ENCODE measurements at places on chromosomes 5 and 9.

- no peak for DNase-seq
These were observed 88.7 kb upstream of the PRRC1 start for GRCh38 chr5:127428748-127429147.

- DNase-seq, result no peak
These were observed 485.2 kb upstream of the CDH9 start for GRCh38 chr5:27523629-27524028.

- no peak for DNase-seq
These were observed 1.2 kb downstream of the DROSHA start for GRCh38 chr5:31530541-31531265.

- DNase-seq, result peak; percentile 48
These were observed 7.5 kb downstream of the ZNF608 start for GRCh38 chr5:124738681-124739633.

GRCh38 chr5:156407251-156407650 is 80.3 kb downstream of the SGCD start:
- no peak for DNase-seq

DNA sequence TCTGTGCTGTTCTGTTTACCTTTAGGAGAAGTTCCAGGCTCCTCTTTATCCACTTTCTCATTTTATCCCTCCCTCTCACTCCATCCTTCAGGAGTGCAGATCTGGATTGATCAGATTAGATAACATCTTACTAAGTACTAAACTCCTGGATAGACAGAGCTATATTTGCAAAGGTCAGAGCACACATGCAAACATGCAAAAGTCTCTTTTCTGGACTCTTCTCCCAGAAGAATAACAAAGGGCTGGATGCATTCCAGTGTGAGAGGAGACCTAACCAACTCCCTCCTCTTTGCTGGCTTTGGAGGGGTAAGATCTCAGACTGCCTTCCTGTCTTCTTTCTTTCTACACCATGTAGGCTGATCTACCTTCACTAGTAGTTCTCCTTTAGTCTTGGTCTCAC is 21.4 kb downstream of the GARNL3 start:
- DNase-seq, result no peak

DNA sequence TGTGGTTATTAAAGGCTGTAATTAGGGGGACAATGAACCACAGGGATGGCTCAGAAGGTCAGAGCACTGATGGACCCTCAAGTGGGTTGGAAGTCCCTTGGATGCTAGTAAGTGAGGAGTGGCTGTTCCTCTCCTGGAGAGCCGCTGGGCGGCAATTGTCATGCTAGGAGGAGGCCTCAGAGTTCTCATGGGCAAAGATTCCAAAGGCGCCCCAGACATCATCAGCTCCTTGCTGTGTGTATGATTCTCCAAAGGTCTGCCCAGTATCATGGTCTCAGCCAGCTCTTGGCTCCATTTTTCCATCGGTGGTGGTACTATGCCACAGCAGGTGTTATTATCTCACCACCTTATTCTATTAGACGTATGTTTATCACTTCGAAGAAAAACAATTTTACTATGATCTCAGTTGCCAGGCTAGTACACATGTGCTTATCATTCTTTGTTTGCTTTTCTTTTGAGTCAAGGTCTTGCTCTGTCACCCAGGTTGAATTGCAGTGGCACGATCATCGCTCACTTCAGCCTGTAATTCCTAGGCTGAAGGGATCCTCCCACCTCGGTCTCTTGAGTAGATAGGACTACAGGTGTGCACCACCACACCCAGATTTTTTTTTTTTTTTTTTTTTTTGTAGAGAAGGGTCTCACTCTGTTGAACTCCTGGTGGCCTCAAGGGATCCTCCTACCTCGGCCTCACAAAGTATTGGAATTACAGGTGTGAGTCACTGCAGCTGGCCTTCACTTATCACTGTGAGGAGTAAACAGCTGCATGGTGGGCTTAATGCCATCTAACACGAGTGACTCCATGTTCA is 46.8 kb downstream of the EXOSC2 start:
- DNase-seq, result no peak

DNA sequence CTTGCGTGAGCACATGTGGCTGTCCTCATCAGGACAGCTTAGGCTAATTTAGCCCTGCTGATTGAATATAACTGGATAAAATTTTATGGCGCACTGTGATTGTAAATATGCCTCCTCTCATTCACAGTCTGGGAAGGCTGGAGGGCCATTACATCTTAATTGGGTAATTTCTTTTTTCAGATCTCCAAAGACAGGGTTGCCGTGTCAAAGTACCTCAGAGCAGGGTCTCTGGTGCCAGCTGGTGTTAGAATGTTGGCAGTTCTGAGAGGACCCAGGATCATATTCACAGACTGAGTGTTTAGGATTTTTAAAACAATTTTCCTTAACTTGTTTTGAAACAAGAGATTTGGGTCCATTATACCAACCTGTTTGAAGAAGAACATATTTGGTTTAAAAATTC is 455.7 kb upstream of the TLE4 start:
- no peak for DNase-seq

DNA sequence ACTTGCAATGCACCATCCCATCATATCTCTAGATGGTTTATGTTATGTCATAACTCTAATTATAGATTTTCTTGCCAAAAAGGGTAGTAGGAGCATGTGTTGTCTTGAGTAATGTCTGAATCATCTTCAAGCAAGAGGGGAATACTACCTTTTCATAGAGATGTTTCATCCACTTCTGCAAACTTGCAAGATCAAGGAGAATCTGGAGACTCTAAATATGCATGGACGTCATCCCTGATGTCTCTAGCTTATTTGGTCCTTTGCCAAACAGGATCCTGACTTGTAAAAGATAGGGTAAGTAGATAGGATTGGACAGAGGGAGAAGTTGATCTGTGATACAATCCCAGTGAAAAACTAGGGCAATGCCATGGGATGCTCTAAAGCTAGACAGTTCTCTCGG is 246.5 kb downstream of the DMRTA1 start:
- DNase-seq, result no peak

DNA sequence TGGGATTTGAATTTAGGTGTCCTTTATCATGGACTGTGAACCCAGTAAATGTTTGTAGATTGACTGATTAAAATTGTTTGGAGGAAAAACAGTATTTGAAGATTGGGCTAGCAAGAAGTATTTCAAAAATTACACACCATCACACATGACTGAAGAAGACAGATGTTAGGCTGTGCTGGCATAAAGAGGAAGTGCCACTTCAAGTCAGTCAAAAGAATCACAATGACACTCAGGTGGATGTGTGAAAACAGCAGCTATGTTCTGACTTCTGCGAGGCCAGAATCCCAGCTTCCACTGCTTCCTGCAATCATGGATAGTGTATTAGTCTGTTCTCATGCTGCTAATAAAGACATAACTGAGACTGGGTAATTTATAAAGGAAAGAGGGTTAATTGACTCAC is 393.3 kb downstream of the DMRT2 start:
- no peak for DNase-seq

DNA sequence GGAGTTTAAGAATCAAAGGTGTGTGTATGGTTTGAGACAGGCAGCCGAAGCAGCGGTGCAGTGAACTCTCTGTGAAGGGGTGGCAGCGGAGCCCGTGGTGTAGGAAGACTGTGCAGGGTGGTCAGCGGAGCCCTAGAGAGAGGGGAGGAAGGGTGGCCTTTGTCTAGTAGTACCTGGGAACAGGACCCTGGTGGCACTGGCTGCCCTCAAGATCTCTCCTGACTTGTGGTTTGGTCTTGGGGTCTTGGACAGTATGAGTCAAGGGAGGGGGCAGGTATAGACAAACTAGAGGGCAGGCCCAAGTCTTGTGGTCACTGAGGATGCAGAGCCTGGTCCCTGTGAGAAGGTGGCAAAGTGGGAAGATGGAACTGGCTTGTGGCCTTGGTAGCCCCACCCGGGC is 7.1 kb upstream of the NKX2-5 start:
- DNase-seq, result no peak

DNA sequence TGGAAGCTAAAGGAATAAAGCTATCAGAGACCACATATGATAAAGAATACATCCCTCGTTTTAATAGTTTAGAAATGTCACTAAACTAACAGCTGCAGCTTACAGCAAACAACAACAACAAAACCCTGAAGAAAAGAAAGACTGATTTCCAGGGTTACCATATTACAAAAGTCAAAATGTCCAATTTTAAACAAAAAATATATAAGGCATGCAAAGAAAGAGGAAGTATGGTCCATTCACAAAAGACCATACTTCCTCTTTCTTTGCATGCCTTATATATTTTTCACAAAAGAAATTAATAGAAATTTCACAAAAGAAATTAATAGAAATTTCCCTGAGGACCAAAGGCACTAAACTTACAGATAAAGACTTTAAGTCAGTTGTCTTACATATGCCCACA is 354.2 kb downstream of the ARL15 start:
- no peak for DNase-seq

- peak; percentile 71 for DNase-seq
These were observed 46.1 kb downstream of the ENC1 start for GRCh38 chr5:74594137-74595040.

DNA sequence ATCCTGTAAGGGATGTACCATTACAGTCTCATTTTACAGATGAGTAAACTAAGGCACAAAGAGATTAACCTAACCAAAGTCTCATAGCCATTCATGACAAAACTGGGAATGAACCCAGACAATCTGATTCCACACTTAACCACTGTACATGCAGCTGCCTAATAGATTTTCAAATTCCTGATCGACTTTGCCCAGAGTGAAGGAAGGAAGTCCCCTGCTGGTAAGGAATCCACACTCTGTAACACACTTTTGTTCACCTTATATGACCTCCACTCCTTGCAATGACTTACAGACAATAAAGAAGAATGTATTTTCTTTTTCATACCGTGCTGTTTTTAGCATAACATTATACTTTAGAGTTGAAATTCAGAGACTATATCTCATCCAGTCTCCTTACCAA is 31.3 kb upstream of the PLPP6 start:
- peak; percentile 29 for DNase-seq

DNA sequence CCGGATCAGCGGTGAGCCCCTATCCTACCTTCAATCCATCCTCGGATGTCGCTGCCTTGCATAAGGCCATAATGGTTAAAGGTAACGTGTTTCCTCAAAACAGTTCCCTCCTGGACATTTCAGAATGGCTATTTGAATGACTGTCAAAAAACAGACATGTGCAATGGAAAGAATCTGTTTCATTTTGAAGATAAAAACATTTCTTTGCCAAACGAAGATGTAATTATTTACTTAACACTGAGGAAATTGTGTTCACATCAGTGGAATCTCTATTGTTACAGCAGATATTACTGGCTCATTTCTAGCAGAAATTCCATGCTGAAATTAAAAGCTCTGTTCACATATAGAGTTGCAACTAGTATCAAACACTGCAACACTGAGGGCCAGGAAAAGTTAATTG is 7.1 kb downstream of the ANXA1 start:
- DNase-seq, result no peak

DNA sequence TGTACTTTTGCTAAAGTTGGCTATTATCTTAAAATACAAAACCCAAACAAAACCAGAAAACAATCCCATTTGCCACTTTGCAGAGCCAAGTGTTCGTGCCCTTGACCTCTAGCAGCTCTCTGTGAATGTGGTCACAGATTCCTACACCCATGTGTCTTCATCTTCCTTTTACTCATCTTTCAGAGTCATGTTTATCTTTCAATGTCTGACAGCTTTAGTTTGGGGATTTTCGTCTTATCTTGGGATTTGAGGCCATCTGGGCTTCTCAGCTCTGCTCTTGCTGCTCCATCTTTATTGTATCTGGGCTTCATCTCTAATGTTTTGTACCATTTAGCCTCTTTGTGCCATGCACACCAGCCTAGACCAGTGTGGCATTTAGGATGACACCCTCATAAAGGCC is 81.0 kb downstream of the DAPK1 start:
- DNase-seq, result no peak

GRCh38 chr5:55675119-55675518 is 37.0 kb downstream of the SLC38A9 start:
- no peak for DNase-seq
